Airway epithelial cell (primary cell): ENCODE measurements at places on chromosomes 3 and 15. TPM values are rescaled to one million over a fixed set of nuclear protein-coding genes. Genes with fewer than 3 reads are reported as not detected.

The CILP gene
- 0.28 and 0.49 TPM in 2 replicates for total RNA-seq

The MRPS22 gene
- 69.3 and 72.1 TPM in 2 replicates for total RNA-seq

The UROC1 gene
- not detected in 2 replicates for total RNA-seq

The CEP97 gene
- total RNA-seq: 5.9 and 7.4 TPM in 2 replicates

The MLH1 gene
- total RNA-seq: 43.5 and 44.1 TPM in 2 replicates

The CYP1A2 gene
- total RNA-seq: not detected in 2 replicates

The KBTBD8 gene
- 1.2 and 1.3 TPM in 2 replicates for total RNA-seq

The CPA3 gene
- not detected in 2 replicates for total RNA-seq
